Stromal cell of bone marrow (primary cell): ENCODE measurements at places on chromosomes 13 and 19.

GRCh38 chr19:6728346-6728745 is 7.9 kb upstream of the C3 start:
- no peak for DNase-seq

- no peak for DNase-seq
Measured at GRCh38 chr13:96844616-96845015, 149.7 kb downstream of the OXGR1 start.

DNA sequence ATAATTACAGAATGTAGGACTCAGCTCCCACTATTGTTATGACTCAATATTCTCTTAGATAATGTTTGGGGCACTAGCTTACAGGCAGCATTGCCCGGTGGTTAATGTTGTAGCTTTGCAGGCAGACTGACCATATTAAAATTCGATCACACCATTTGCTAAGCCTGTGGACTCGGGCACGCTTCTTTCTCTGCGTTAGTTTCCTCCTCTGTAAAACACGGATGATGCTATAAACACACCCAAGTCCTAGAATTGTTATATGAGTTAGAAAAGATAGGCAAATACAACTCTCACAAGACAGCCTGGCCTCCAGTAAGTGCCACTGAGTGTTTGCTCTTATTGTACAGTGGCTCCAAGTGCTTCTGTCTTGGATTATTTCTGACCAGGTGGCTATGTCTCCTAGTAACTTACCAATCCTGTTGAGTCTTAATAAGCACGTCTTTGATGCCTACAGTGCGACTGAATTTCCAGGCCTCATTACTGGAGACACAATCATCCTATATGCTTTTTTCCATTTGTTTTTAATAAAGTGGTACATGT is 50.0 kb upstream of the ALOX5AP start:
- DNase-seq, result no peak

DNA sequence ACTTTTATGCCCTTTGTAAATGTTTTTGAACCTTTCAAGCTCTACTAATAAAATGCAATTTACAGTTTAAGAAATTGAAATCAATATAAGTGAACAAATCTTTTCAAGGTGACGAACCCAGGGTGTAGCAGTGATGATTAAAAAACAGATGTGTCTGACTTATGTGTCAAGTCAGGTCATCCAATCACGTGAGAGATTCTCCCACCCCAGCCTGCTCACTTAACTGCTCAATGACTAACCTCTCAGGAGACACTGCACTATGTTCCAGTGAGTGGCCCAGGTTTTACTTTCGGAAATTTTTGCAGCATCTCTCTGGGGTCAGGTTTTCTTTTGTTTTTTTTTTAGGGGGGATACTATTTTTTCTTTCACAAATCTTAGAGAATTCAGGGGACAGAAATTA is 60.7 kb downstream of the ZNF429 start:
- DNase-seq, result no peak

DNA sequence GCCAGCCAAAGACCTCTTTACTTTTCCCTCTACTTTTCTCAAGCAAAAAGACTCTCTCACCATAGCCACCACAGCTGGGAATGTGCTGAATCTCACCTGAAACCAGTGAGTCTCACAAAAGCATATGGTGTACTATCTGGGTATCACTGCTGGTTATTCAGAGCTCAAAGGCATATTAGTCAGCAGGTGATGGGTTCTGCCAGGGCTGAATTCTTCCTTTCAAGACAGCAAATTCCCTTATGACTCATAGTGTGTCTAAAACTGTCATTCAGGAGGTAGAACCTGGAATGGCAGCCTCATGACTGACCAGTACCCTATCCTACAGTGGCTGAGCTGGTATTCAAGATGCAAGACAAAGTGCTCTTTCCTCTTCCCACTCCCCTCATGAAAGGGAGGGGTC is 2859.1 kb downstream of the PCDH9 start:
- no peak for DNase-seq

GRCh38 chr19:23075031-23075733 is 41.6 kb upstream of the ZNF730 start:
- DNase-seq, result peak; percentile 13

- DNase-seq, result peak; percentile 57
Measured at GRCh38 chr19:12733369-12734214, 892 bp downstream of the TRIR start.
